Liver (tissue), 10 donors: ENCODE measurements at places on chromosomes 2 and 18. TPM values are rescaled to one million over a fixed set of nuclear protein-coding genes. Genes with fewer than 3 reads are reported as not detected.

KDSR gene
- total RNA-seq: 34.1 TPM

SH3RF3 gene
- total RNA-seq: 0.42 TPM

CCDC150 gene
- 5.7 TPM for total RNA-seq

SNED1 gene
- 18.1 TPM for total RNA-seq

CDKL4 gene
- 1.1 TPM for total RNA-seq

RUFY4 gene
- total RNA-seq: 0.08 TPM

SCYGR5 gene
- not detected for total RNA-seq

TNFRSF11A gene
- 1.3 TPM for total RNA-seq

GALR1 gene
- total RNA-seq: not detected

CHPF gene
- total RNA-seq: 26.5 TPM

DHRS9 gene
- total RNA-seq: 0.67 TPM

CFAP65 gene
- total RNA-seq: not detected

RGPD3 gene
- 0.14 TPM for total RNA-seq

FHOD3 gene
- 1.2 TPM for total RNA-seq

SETBP1 gene
- 15.8 TPM for total RNA-seq

TMEM37 gene
- total RNA-seq: 30.3 TPM

SLC16A14 gene
- 3.7 TPM for total RNA-seq

MAP3K19 gene
- not detected for total RNA-seq

BUB1 gene
- 46.1 TPM for total RNA-seq

ANKAR gene
- 3.6 TPM for total RNA-seq

HOXD3 gene
- total RNA-seq: not detected

EML6 gene
- 1.7 TPM for total RNA-seq

ABCB11 gene
- total RNA-seq: 43.5 TPM

OSGEPL1 gene
- total RNA-seq: 5.4 TPM

C2orf80 gene
- total RNA-seq: not detected

MAB21L4 gene
- 0.59 TPM for total RNA-seq

ANKRD29 gene
- 0.50 TPM for total RNA-seq

UXS1 gene
- total RNA-seq: 9.4 TPM

SNTG2 gene
- total RNA-seq: not detected

UGT1A8 gene
- not detected for total RNA-seq

CFAP210 gene
- total RNA-seq: 0.33 TPM

LONRF2 gene
- 0.23 TPM for total RNA-seq

CXCR1 gene
- 1.8 TPM for total RNA-seq

INHA gene
- 0.08 TPM for total RNA-seq

FLACC1 gene
- 7.1 TPM for total RNA-seq

RGPD4 gene
- not detected for total RNA-seq

C1QL2 gene
- not detected for total RNA-seq

SP140 gene
- 1.1 TPM for total RNA-seq

NCKAP5 gene
- 2.7 TPM for total RNA-seq

MAPRE2 gene
- total RNA-seq: 11.9 TPM

MOGAT1 gene
- total RNA-seq: not detected

PAPOLG gene
- 5.0 TPM for total RNA-seq

ERMN gene
- not detected for total RNA-seq

CABLES1 gene
- 4.0 TPM for total RNA-seq

VWC2L gene
- not detected for total RNA-seq

CHCHD5 gene
- total RNA-seq: 5.0 TPM

TMEM163 gene
- total RNA-seq: 0.33 TPM

ARHGAP28 gene
- total RNA-seq: 1.0 TPM

CDK15 gene
- total RNA-seq: under 0.01 TPM

SMCHD1 gene
- 42.9 TPM for total RNA-seq

ITGB6 gene
- 0.08 TPM for total RNA-seq

TNS1 gene
- 91.6 TPM for total RNA-seq

GPAT2 gene
- total RNA-seq: 0.33 TPM

BOLL gene
- not detected for total RNA-seq

STARD6 gene
- total RNA-seq: not detected

KIAA2012 gene
- total RNA-seq: 0.50 TPM

MSTN gene
- 0.09 TPM for total RNA-seq

SLC4A5 gene
- 0.50 TPM for total RNA-seq

PRSS56 gene
- not detected for total RNA-seq
